Kidney (tissue), 22 donors: ENCODE measurements at places on chromosomes 2 and 18. TPM values are rescaled to one million over a fixed set of nuclear protein-coding genes. Genes with fewer than 3 reads are reported as not detected.

- DNase-seq = peak; percentile 73
Measured at GRCh38 chr2:59276917-59277316, 1035.8 kb upstream of the FANCL start.

GRCh38 chr2:12457831-12458230, 258.9 kb upstream of the TRIB2 start:
- DNase-seq = no peak

DNA sequence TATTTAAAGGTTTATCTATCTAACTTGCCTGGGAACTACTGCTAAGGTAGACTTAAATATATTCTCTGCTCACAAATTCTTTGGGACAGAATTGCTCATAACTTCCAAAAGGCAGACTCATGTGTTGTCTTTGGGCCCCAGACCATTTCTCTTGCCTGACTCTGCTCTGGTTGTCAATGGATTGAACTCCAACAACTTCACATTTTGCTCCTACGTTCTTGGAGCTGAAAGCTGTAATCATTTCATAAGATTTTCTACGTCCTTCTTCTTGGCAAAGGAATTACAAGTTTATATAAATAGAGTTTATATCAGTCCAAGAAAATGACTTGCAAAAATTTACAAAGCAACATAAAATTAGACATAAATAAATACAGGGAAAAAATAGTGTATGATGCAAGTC, 32.9 kb upstream of the PPM1B start:
- DNase-seq = no peak

The RESP18 gene
- total RNA-seq = not detected

DNA sequence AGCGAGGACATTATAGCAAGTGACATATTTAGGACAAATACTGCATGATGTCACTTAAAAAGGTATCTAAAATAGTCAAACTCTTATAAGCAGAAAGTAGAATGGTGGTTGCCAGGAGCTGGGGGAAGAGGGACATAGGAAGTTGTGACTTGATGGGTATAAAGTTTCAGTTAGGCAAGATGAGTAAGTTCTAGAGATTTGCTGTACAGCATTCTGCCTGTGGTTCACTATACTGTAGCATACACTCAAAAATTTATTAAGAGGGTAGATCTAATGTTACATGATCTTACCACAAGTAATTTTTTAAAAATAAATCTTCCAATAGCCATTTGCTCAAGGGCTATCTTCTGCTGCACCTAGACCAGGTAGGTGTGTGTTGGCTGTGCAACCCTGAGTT, 78.1 kb upstream of the NPAS2 start:
- DNase-seq = no peak

- no peak for DNase-seq
Measured at GRCh38 chr2:197869501-197870111, 65.2 kb downstream of the PLCL1 start.

The RGPD3 gene
- 0.19 TPM for total RNA-seq

The MROH2A gene
- total RNA-seq = not detected

- no peak for DNase-seq
Measured at GRCh38 chr2:41935825-41936224, 112.0 kb upstream of the PKDCC start.

- DNase-seq = no peak
Measured at GRCh38 chr18:76573325-76574025, 78.4 kb upstream of the ZNF516 start.
